ENCODE measurements at places on chromosomes 11 and 22.

DNA sequence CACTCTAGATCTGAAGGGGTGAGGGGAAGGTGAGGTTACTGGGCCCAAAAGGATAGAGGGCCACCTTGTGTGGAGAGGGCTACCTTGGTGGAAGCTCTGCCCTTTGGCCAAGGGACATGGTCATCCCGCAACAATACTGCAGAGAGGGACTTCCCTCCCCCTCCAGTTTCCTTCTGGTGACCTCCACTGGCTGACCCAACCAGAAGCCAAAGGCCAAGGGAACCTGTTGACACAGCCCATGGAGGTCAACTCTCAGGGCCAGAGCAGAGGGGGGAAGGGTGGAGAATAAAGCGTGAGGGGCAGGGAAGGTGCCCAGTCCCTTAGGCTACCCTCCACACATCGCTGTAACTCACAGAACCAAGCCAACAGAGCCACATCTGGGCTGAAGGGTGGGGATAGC is 15.0 kb upstream of the RHOD start:
- DNase-seq: no peak

DNA sequence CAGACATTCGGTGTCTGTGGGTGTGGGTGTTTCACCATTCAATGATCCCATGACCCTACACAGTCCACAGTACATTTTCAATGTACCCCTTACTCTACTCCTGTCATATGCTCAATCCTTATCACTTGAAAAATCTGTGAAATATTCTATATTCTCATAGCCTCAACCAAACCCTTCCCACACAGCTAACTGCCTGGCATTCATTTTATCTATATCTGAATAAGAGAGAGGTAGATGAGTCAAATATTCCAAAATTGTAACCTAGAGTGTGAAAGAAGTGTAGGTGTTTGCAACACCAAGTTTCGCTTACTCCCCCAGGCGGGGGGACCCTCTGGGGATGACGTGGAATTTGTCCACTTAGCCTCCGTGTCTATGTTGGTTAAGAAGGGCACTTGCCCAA is 354.8 kb downstream of the ETS1 start:
- peak; percentile 15 for DNase-seq

DNA sequence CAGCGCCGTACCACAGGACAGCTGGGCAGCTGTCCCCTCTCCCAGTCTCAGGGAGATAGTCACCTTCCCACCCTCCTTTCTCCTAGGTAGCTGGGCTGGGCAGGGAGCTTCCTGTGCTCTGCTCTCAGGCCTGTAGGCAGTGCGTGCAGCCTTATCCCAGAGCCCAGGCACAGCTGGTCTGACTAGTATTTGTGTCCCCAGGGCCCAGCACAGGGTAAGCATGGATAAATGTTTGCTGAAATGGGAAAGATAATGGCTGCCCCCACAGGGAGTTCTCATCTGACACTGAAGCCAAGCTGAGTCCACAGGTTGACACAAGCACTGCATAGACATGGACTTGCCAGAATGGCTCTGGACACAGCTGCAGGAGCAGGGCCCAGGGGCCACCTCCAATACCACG is 9.8 kb downstream of the SLC15A3 start:
- DNase-seq: no peak

- DNase-seq: no peak
Measured at GRCh38 chr11:33490842-33491370, 209.7 kb downstream of the C11orf91 start.

GRCh38 chr11:126175393-126175792 is 36.1 kb downstream of the RPUSD4 start:
- no peak for DNase-seq
